ENCODE measurements at places on chromosomes 2 and 18. TPM values are rescaled to one million over a fixed set of nuclear protein-coding genes. Genes with fewer than 3 reads are reported as not detected.

- peaks cover 7% of the 10 kb centered on the region for H3K4me1 ChIP-seq
- no peak for DNase-seq
- H3K27me3 ChIP-seq = no peaks in the 10 kb centered on the region
Observed at GRCh38 chr2:215835657-215836056, 177.7 kb downstream of the MREG start.

DNA sequence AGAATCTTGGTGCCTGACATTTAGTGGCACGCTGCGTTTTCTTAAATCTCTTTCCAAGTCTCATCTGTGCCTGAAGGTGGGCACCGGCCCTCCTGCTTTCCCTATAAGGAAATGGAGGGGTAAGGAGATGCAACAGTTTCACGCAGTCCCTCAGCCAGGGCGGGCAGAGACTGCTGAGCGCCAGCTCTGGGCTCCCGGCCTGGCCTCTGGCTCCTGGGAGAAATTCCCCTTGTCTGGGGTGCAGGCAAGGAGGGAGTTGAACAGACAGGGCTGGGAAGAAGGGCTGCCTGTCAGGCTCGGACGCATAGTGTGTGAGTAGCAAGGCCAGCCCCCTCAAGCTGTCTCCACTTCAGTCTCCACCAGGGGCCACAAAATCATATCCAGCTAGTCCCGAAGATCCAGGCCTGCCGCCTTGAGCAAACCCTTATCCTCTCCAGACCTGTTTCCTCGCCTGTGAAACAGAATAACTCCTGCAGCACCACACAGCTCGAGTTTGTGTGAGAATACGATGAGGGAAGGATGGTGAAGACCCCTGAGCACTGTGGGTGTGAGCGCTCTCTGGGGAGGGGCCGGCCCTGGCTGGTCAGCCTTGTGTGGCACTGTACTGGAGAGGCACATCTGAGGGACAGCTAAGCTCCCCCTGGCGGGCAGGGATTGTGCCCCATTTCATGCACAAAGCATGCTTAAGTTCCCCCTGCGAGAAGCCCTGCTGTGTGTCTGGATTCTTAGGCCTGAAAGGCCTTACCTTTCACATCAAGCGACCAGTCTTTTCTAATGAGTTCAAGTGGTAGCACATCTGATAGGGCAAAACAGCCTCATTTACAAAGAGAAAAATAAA lies 33.8 kb downstream of the SDC1 start:
- no peak overlapping the region for H3K4me3 ChIP-seq
- no peaks in the 10 kb centered on the region for H3K4me1 ChIP-seq
- H3K27me3 ChIP-seq = no peaks in the 10 kb centered on the region
- no peak overlapping the region for H3K27ac ChIP-seq
- no peak for DNase-seq
- H3K36me3 ChIP-seq = no peaks in the 10 kb centered on the region

- no peaks in the 10 kb centered on the region for H3K4me1 ChIP-seq
- H3K27ac ChIP-seq = no peak overlapping the region
- H3K4me3 ChIP-seq = no peak overlapping the region
- no peaks in the 10 kb centered on the region for H3K27me3 ChIP-seq
Observed at GRCh38 chr2:211270257-211270656, 713.9 kb downstream of the CPS1 start.

- H3K4me3 ChIP-seq = no peak overlapping the region
- H3K27me3 ChIP-seq = no peaks in the 10 kb centered on the region
- H3K4me1 ChIP-seq = peaks cover 38% of the 10 kb centered on the region
- DNase-seq = no peak
- no peaks in the 10 kb centered on the region for H3K36me3 ChIP-seq
Observed at GRCh38 chr2:28633746-28634145, 117.9 kb upstream of the PPP1CB start.

- H3K4me1 ChIP-seq = no peaks in the 10 kb centered on the region
- H3K36me3 ChIP-seq = no peaks in the 10 kb centered on the region
- H3K27me3 ChIP-seq = no peaks in the 10 kb centered on the region
- DNase-seq = no peak
- no peak overlapping the region for H3K4me3 ChIP-seq
Observed at GRCh38 chr2:175275539-175275938, 94.0 kb upstream of the ATP5MC3 start.

- no peaks in the 10 kb centered on the region for H3K36me3 ChIP-seq
- DNase-seq = no peak
Observed at GRCh38 chr2:108363024-108363907, 14.5 kb upstream of the SULT1C4 start.

- no peaks in the 10 kb centered on the region for H3K4me1 ChIP-seq
- no peak overlapping the region for H3K27ac ChIP-seq
- DNase-seq = no peak
- H3K27me3 ChIP-seq = no peaks in the 10 kb centered on the region
- no peak overlapping the region for H3K4me3 ChIP-seq
Observed at GRCh38 chr18:52333860-52334259, 6.1 kb upstream of the DCC start.

GRCh38 chr2:168146892-168147810 lies 100.2 kb downstream of the STK39 start:
- no peak overlapping the region for H3K27ac ChIP-seq
- H3K4me3 ChIP-seq = no peak overlapping the region
- peaks cover under 1% of the 10 kb centered on the region for H3K4me1 ChIP-seq
- H3K36me3 ChIP-seq = no peaks in the 10 kb centered on the region
- no peaks in the 10 kb centered on the region for H3K27me3 ChIP-seq

DNA sequence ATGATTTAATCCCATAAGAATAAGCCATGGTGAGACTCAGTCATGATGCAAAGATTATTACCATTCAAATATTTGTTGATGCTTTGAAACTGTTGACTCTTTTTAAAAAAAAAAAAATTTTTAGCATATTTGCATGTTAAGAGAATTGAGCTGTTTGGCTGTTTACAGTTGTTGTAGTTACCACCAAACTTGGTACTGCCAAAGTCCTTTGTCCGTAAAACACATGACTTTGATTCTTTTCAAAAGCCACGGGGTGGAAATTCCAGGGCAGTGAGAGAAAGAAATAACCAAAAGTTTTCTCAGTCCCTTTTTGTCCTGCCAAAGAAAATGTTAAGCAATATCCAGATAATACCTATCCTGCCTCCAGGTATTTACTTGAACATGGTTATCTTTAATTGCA lies 474.8 kb downstream of the METTL4 start:
- no peaks in the 10 kb centered on the region for H3K36me3 ChIP-seq
- H3K4me1 ChIP-seq = no peaks in the 10 kb centered on the region
- H3K27me3 ChIP-seq = no peaks in the 10 kb centered on the region
- DNase-seq = no peak
- no peak overlapping the region for H3K4me3 ChIP-seq
- no peak overlapping the region for H3K27ac ChIP-seq

DNA sequence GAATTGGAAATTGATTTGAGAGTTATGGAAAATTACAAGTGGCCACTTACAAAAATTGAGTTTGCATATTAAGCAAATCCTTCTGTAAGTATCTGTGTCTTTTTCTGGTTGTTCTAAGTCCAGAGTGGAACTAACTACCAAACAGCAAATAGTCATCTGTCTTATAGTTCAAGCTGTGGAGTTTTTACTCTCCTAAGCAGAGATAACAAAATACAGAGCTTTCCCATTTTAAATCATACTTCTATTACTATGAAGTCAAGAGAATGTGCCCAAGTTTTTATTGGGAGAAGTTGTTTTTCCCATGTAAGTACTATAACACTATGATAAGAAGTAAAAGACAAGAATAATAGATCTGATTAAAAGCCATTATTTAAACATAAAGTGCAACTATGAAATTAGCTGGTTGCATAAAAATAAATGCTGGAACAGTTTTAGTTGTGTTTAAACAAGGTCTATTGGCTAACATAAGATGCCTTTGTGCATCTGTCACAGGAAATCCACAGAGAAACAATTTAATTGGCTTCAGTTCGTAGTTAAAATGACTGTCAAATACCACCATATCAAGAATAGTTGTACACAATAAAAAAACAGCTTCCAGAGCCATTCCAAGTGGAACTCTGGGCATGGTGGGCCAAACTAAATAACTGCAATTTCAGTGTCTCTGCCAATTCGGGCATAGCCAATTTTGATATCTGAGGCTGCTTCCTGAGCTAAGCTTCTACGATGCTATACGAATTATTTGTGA lies 1467.4 kb upstream of the NXPH2 start:
- no peaks in the 10 kb centered on the region for H3K4me1 ChIP-seq
- no peak overlapping the region for H3K4me3 ChIP-seq
- no peaks in the 10 kb centered on the region for H3K27me3 ChIP-seq
- DNase-seq = no peak
- H3K36me3 ChIP-seq = no peaks in the 10 kb centered on the region

- H3K4me3 ChIP-seq = no peak overlapping the region
- H3K36me3 ChIP-seq = no peaks in the 10 kb centered on the region
- DNase-seq = no peak
- H3K27me3 ChIP-seq = no peaks in the 10 kb centered on the region
- H3K27ac ChIP-seq = no peak overlapping the region
- no peaks in the 10 kb centered on the region for H3K4me1 ChIP-seq
Observed at GRCh38 chr2:211203986-211204385, 647.6 kb downstream of the CPS1 start.

DNA sequence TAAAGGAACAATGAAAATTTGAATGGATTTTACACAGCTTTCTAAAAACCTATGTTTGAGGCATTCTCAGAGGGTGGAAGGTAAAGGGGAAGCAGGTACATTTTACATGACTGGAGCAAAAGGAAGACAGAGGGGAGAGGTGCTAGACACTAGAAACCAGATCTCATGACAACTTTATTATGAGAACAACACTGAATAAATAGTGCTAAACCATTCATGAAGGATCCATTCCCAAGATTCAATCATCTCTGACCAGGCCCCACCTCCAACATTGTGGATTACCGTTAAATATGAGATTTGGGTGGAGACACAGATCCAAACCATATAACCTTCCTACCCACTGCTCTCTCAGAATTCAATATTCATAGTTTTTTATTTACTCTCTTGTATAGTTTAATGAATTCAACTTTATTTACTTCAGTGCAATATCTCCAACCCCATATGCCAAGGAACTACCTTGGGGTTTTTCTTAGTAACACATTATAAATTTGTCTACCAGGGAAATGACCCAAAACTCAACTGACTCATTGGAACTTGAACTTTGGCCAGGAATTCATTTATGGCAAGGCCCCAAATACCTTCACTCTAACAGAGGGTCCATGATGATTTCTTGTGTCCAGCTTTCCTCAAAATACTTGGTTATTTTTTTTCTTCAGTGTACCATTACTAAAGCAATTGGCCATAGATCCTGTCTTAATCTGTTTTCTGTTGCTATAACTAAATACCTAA lies 317.8 kb downstream of the GULP1 start:
- H3K27ac ChIP-seq = no peak overlapping the region
- H3K27me3 ChIP-seq = no peaks in the 10 kb centered on the region
- H3K4me1 ChIP-seq = peaks cover 12% of the 10 kb centered on the region

DNA sequence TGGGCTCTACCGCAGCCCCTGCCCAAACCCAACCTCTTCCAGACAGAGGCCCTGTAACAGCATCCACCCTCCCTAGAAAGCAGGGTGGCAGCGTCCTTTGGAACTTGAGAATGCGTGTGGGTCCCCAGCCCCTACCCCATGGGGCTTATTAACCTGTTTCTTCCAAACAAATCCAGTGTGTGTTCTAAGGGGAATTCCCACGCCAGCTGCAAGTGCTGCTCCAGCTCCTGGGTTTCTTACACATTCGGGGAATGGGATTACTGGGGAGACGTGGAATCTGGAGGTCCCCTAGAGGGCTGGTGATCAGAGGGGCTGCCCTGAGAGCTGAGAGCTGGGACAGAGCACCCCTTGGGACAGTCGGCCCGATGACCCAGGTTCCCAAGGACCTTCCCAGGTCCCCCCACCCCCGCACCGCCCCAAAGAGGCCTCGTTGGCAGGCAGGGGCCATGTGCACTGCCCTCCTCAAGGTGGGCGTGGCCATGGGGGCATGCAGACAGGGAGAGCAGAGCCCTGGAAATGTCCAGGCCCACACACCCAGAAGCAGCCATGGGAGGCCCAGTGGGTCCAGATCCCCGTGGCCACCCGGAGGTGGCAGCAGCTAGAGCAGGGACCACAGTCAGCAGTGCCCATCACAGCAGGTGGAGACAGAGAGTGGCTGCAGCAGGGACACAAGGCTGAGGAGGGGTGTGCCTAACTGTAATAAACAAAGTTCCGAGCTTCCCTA lies 18.8 kb upstream of the TEX44 start:
- no peak for DNase-seq
- no peaks in the 10 kb centered on the region for H3K4me1 ChIP-seq
- H3K4me3 ChIP-seq = no peak overlapping the region
- H3K27me3 ChIP-seq = no peaks in the 10 kb centered on the region

DNA sequence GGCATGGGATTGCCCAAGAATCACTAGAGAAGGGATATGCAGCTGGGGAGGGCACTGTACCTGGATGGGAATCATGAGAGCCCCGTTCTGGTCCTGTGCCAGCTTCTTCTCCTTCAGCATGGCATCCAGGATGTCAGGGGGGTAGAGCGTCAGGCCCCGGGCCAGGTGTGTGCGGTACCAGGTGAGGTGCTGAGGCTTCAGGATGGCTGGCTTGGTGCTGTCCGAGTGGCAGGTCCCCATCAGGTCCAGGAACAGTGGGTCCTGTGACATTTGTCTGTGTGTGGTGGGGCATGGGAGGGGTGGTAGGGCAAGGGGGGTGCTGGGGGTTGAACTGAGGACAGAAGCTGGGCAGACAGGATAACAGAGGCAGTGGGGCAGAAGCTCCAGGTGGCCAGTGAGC lies 13.2 kb downstream of the CFAP65 start:
- no peaks in the 10 kb centered on the region for H3K4me1 ChIP-seq
- DNase-seq = no peak
- no peak overlapping the region for H3K4me3 ChIP-seq
- H3K36me3 ChIP-seq = no peaks in the 10 kb centered on the region
- no peaks in the 10 kb centered on the region for H3K27me3 ChIP-seq
- H3K27ac ChIP-seq = no peak overlapping the region

GRCh38 chr18:79071037-79071436 lies 1.8 kb downstream of the ATP9B start:
- DNase-seq = no peak
- no peaks in the 10 kb centered on the region for H3K27me3 ChIP-seq
- no peaks in the 10 kb centered on the region for H3K36me3 ChIP-seq

DNA sequence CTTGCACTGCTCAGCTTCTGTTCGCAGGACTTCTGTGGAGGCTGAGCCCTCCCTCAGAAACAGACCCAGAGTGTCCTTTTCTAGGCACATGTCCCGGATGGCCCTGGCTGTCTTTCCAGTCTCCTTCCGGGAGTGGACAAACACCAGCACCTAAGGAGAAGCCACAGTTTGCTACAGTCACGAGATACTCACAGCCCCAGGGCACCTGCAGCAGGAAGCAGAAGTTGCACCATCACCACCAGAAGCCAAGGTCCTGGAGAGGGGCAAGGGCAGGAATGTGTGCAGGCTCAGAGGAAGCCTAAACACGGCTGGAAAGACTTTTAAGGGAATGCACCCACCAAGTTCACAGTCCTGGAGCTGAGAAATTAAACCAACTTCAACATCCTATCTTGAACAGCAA lies 13.6 kb downstream of the SNRNP200 start:
- H3K4me1 ChIP-seq = no peaks in the 10 kb centered on the region
- no peak overlapping the region for H3K4me3 ChIP-seq
- H3K36me3 ChIP-seq = no peaks in the 10 kb centered on the region
- H3K27ac ChIP-seq = no peak overlapping the region
- no peaks in the 10 kb centered on the region for H3K27me3 ChIP-seq

The SERPINB13 gene
- polyA plus RNA-seq = not detected

The IL1RL2 gene
- polyA plus RNA-seq = 0.38 TPM

The TXNDC2 gene
- polyA plus RNA-seq = 212 TPM

The UPP2 gene
- polyA plus RNA-seq = not detected

The LIPG gene
- polyA plus RNA-seq = 35.2 TPM

The TUBA4B gene
- 1.6 TPM for polyA plus RNA-seq

The NGEF gene
- polyA plus RNA-seq = 7.9 TPM

The CCDC150 gene
- polyA plus RNA-seq = 22.7 TPM

The FTCDNL1 gene
- 1.5 TPM for polyA plus RNA-seq

The TUBB8B gene
- 5.7 TPM for polyA plus RNA-seq
